CD4-positive, CD25-positive, alpha-beta regulatory T cell (primary cell): ENCODE measurements at places on chromosomes 11 and 22.

GRCh38 chr22:46115755-46116490 is 34.4 kb upstream of the PPARA start:
- no peak for DNase-seq

GRCh38 chr11:41113160-41113559 is 346.3 kb downstream of the LRRC4C start:
- no peak for DNase-seq

GRCh38 chr11:133910101-133910500 is 46.7 kb downstream of the IGSF9B start:
- DNase-seq, result no peak

- no peak for DNase-seq
These were observed 8.2 kb upstream of the SYT8 start for GRCh38 chr11:1826552-1827094.

DNA sequence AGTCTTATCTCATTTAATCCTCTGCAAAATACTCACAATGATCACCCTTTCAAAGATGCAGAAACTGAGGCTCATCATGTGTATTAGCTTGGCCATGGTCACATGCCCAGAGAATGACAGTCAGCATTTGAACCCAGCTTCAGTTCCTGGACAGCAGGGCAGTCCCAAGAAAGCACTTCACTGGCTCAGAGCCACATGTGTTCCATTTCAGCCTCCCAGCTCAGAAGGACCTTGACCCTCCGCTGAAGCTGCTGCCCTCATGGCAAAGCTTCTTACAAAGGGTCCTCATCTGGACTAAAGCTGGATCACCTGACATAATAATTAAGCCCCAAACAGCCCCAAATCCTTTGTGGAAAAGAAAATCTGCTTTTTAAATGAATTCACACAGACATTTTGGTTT is 37.0 kb downstream of the TENM4 start:
- DNase-seq, result no peak
